ENCODE measurements at places on chromosomes 13 and 19. TPM values are rescaled to one million over a fixed set of nuclear protein-coding genes. Genes with fewer than 3 reads are reported as not detected.

Gene BST2
- 7.0 TPM for total RNA-seq

Gene FAM216B
- total RNA-seq = not detected

Gene SULT2B1
- not detected for total RNA-seq

Gene KLK8
- total RNA-seq = not detected

Gene CASP14
- total RNA-seq = not detected

Gene KLK14
- total RNA-seq = not detected

Gene ANKRD24
- under 0.01 TPM for total RNA-seq

Gene FFAR2
- not detected for total RNA-seq

Gene ZNF177
- total RNA-seq = 0.09 TPM

Gene CHMP2A
- total RNA-seq = 106 TPM

Gene ZNF681
- 0.35 TPM for total RNA-seq

Gene SSBP4
- 159 TPM for total RNA-seq
